ENCODE measurements at places on chromosomes 4 and X.

DNA sequence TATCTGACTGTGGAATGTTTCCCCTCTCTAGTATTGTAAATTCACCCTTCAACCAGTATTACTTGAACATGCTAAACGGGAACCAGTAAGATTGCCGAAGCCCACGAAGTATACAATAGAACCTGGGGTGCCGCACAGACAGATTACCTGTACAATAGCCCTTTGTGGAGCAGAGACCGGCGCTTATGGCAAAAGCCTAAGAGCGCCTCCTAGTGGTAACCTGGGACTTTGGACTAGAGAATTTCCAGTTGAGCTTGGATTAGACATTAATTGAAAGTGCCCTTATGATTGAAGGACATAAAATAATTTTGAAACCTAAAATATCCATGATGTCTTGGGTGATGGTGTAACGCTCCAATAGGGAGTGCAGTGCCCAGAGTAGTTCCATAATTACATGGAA is 14.1 kb downstream of the ZNF157 start:
- peak; percentile 45 for DNase-seq

GRCh38 chrX:39438603-39439602 is 637.6 kb downstream of the MID1IP1 start:
- DNase-seq, result no peak

DNA sequence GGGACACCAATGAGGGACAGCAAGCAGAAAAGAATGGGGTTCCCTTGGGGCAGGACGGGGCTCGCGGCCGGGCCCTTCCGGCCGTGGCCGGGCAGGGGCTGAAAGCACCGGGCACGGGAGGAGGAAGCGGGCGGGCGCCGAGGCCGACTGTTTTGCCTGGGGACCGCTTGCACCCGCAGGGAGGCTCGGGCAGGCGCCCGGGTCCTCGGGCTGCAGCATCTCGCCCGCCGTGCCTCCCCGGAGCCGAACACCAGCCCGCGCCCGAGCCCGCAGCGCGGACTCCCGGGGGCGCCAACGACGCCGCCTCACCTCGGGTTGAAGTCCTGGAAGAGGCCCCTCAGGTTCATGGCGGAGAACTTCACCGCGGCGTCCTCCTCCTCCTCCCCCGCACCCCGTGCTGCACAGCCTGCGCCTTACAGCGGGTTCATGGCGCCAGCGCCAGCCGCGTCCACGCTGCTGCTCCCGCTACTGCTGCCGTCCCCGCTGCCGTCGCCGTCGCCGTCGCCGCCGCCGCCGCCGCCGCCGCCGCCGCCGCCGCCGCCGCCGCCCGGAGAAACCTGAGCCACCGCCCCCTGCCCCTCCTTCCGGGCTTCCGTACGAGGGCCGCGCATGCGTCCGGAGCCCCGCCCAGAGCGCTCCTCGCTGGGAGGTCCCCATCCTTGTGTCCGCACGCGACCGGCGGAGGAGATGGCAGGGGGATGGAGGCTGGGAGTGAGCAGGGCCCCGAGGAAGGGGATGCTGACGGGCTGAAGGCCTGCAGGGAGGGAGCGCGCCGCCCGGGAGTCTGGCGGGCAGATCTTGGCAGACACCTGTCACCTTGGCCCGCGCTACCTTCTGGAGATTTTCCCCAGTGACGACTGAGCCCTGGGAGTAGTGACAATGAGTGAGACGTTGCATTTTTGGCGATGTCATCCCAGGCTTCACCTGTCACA is at the start of gene TMEM185A:
Gene TMEM185A (minus strand): TSS at position 559 of the 932 bp plus-strand sequence. CDS start 212 bp downstream, at position 347.
- peak; percentile 48 for DNase-seq

GRCh38 chr4:6557856-6558255 is 17.1 kb upstream of the MAN2B2 start:
- DNase-seq, result no peak

GRCh38 chrX:318739-319578 is at the start of gene GTPBP6:
GTPBP6 (minus strand) TSS chrX:318796; CDS start chrX:318787, 9 bp downstream.
- DNase-seq, result peak; percentile 99

- no peak for DNase-seq
These were observed 556.3 kb downstream of the GALNTL6 start for GRCh38 chr4:172369471-172369959.

GRCh38 chr4:128225148-128225547 is 62.5 kb downstream of the PGRMC2 start:
- DNase-seq, result no peak

DNA sequence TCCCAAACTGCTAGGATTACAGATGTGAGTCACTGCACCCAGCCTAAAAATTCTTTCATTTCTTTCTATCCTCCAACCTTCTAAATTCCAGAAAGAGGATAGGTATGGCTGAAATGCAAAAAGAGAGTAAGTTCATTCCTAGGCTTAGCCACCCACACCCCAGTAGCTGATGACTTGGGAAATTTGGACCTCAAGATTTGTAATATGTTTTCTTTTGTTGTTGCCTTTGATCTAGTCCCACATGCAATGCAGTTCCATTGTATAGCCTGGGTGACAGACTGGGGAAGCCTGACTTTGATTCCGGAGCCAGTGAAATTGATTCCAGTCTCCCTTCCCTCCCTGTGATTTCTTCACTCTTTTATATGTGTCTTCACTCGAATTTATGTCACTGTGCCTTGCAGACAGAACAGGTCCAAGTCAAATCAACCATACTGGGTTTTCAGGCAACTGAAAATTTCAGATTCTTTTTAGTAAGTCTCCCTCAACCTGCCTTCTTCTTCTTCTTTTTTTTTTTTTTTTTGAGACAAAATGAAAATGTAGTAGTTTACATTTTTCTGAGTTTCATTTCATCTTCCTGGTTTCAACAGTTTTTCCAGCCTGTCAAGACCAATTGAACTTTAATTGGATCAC is 176.2 kb upstream of the RBPJ start:
- DNase-seq, result no peak

GRCh38 chr4:97013711-97014110 is 1129.6 kb downstream of the STPG2 start:
- no peak for DNase-seq

- no peak for DNase-seq
These were observed 702.6 kb downstream of the CENPC start for GRCh38 chr4:66842724-66843088.

DNA sequence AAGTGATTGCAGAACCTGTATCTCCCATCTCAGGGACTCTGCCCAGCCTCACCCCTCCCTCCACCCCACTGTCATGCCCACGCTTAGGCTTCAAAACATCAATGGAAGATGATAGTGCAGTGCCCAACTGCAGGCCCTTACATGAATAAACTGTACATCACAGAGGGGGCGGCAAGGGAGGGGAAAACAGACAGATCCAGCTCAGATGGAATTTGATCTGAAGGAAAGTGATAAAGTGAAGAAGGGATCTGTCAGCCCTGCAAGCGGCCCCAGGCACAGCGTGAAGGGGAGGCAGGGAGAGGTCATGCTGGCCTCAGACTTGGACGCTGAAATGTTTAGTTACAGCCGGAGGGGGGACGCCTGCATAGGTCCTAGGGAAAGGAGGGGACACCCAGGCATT is 38.5 kb downstream of the GYG2 start:
- DNase-seq, result no peak

- no peak for DNase-seq
These were observed 22.5 kb downstream of the ELF2 start for GRCh38 chr4:139154538-139154937.

All from stimulated activated CD8-positive, alpha-beta memory T cell treated with anti-CD3 and anti-CD28 coated beads, Interleukin-15, amount 100 ng/mL, for 4 hours (primary cell).